ENCODE measurements at places on chromosomes 7 and 10.

- no peak for DNase-seq
Measured at GRCh38 chr10:127738512-127739424, 1.8 kb downstream of the FOXI2 start.

DNA sequence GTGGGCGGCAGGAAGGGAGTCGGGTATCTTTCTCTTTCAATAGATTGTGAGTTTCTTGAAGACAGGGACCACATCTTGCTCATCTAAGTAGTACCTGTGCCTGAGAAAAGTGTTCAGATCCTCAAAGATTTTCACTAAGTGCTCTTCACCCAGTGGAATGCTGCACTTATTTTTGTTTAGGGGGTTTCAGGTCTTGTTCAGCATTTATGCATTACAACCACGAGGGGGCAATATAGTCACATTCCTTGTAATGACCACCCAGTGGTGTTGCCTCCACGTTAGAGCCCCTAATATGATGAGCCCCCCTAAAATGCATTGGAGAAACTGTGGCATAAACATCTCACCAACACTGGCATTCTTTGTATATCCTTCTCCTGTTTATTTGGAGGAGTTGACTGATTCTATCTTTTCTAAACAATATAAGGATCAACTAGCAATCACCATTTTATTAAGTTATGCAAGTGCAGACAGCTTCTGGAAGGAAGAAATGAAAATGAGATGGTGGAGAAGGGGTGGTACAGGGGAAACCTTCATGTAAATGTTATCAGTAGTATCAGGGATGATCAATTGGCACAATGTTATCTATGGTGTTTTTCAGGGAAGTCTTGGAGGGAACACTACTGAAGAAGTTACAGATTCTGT is 3.1 kb upstream of the PAPSS2 start:
- DNase-seq = peak; percentile 59

DNA sequence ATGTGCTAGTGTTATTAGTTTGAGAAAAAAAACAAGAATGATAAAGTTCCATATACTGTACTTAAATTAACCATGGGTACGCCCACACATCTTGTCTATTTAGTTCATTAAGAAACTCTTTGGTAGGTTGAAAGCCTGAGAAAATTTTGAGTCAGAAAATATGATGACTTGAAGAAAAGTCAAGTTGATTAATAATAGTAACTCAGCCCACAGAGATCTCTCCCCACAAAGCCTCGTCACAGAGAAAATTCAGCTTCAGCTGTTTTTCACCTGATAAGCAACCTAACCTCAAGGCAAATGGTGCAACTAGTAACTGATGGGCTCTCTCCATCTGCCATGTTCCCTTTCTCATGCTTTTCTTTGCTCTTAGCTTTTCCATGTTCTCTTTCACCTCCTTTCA is 1021.6 kb downstream of the GATA3 start:
- DNase-seq = no peak

- DNase-seq = no peak
Measured at GRCh38 chr7:44607141-44608068, 978 bp downstream of the OGDH start.

GRCh38 chr7:41313171-41313570 is 389.7 kb downstream of the INHBA start:
- no peak for DNase-seq

- peak; percentile 15 for DNase-seq
Measured at GRCh38 chr10:105586451-105587098, 945.5 kb downstream of the SORCS3 start.

GRCh38 chr10:102633848-102634247 is 10.4 kb upstream of the TRIM8 start:
- no peak for DNase-seq

GRCh38 chr7:101731502-101732084 is 85.8 kb upstream of the CUX1 start:
- no peak for DNase-seq

DNA sequence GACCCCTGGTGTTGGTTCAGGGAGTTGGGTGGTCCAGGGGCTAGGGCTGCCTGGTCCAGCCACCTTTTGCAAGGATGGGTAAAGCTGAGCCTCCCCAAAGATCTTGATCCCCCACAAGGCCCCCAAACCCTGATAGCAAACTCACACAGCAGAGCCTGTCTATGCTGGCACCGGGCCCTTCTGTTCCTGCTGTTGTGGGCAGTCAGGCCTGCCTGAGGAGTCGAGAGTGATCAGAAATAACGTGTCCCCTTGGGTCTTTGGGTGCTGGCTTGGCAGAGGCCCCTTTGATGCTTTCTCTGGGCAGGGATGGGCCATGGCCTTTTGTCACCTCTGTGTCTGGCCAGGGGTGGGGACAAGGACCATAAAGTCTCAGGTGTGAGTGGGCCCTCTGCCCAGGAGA is 715 bp upstream of the MUC12 start:
- DNase-seq = no peak

- DNase-seq = peak; percentile 71
Measured at GRCh38 chr10:47024399-47025252, 113.4 kb downstream of the PTPN20 start.

GRCh38 chr10:70551971-70552422 is 50.5 kb downstream of the PRF1 start:
- DNase-seq = no peak

DNA sequence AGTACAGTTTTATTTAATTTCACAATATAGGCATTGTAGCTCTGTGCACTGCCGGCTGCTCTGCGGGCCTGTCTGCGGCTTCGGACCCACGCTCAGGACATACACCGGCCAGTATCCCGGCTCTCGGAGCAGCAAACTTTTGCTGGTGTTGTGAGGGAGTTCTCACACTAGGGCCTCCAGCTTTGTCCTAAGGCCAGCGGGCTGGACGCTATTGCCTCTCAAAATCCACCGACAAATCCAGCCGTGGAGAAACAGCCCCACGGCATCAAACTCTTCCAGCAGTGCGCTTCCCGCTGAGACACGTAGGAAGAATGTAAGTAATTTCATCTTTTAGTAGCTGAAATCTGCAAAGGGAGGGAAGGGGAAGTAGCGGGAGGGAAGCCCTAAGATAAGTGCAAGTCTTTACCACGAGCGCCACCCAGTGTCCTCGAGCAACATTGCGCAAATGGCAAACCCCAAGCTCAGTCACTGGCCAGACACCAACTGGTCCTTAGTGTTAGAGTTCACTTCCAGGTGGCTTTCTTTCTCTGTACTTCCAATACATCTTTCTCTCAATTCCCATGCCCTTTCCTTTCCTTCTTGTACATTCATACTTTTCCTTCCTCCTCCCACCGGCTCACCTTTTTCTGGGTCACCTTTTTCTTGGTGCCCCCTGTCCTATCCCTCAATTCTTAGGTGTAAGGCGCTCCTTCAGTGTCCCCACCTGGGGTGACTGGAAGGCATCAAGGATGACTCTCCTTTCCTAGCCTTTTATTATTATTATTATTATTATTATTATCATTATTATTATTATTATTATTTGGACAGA is 3.0 kb upstream of the DLX5 start:
- peak; percentile 40 for DNase-seq

GRCh38 chr7:135001390-135002165 is 15.3 kb downstream of the AGBL3 start:
- no peak for DNase-seq

- peak; percentile 36 for DNase-seq
Measured at GRCh38 chr10:70265032-70265689, 18.6 kb downstream of the NPFFR1 start.

GRCh38 chr10:1309617-1310270 is 253.6 kb downstream of the WDR37 start:
- DNase-seq = no peak

- DNase-seq = no peak
Measured at GRCh38 chr10:75228834-75229233, 6.9 kb downstream of the COMTD1 start.

DNA sequence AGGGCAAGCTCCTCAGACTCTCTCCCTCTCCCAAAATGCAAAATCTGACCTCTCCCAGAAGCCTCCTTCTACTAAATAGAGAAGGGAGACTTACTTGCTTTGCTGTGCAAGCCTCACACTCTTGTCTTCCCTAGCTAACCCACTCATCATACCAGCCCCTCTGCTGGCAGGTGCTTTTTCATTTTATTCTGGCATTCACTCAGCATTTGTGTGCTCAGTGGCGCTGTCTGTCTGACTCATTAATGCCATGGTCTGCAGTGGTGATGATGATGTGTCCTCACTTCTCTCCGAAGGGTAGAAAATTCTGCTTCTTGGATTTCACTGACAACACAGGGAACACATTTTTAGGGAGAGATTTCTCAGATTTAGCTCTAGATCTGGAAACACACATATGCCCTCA is 22.0 kb upstream of the BTRC start:
- no peak for DNase-seq

GRCh38 chr10:24958091-24958720 is 5.8 kb upstream of the PRTFDC1 start:
- DNase-seq = peak; percentile 54

- no peak for DNase-seq
Measured at GRCh38 chr7:98058186-98058585, 48.5 kb upstream of the LMTK2 start.

GRCh38 chr7:147235645-147236382 is 1119.2 kb downstream of the CNTNAP2 start:
- no peak for DNase-seq

GRCh38 chr7:142177869-142178268 is 66.4 kb downstream of the MGAM2 start:
- no peak for DNase-seq

Data from HTR-8/SVneo (cell line).